ENCODE measurements at places on chromosomes 6 and 20. TPM values are rescaled to one million over a fixed set of nuclear protein-coding genes. Genes with fewer than 3 reads are reported as not detected.

DNA sequence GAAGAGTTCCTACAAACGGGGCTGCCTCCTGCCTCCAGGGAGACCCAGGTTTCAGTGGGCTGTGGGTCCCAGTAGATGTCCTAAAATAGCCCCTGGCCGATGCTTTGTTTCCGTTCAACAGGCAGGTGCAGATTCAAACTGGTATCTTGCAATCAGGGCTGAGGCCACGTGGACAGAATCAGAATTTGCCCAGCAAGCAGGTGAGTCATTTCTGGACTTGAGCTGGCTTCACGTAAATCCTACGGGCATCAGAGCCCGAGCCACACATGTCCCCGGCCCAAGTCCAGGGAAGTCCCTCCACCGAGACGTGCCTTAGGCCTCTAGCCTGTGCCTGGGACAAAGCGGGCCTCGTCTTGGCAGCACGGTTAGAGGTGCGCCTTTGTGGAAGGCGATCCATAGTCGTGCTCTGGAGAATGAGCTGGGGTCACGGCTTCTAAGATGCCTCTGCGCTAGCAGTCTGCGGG is 101.6 kb upstream of the FRMD1 start:
- DNase-seq, result no peak

GRCh38 chr6:151391471-151392413 is at the start of gene ZBTB2:
Gene ZBTB2, minus strand, starts transcription at chr6:151391559. Its CDS starts 17,922 bp downstream, at chr6:151373637.
- DNase-seq, result peak; percentile 88

GRCh38 chr6:158417760-158418098 is 105.5 kb downstream of the TULP4 start:
- no peak for DNase-seq

- peak; percentile 52 for DNase-seq
These were observed 300.5 kb upstream of the SUPT3H start for GRCh38 chr6:45678285-45678607.

GRCh38 chr6:154824076-154824475 is 90.9 kb downstream of the SCAF8 start:
- DNase-seq, result peak; percentile 18

- DNase-seq, result no peak
These were observed 85.0 kb downstream of the NFATC2 start for GRCh38 chr20:51457533-51457932.

GRCh38 chr6:101878554-101879276 is 485.2 kb downstream of the GRIK2 start:
- no peak for DNase-seq

- DNase-seq, result no peak
These were observed 102.5 kb downstream of the CRYBG1 start for GRCh38 chr6:106462923-106463557.

DNA sequence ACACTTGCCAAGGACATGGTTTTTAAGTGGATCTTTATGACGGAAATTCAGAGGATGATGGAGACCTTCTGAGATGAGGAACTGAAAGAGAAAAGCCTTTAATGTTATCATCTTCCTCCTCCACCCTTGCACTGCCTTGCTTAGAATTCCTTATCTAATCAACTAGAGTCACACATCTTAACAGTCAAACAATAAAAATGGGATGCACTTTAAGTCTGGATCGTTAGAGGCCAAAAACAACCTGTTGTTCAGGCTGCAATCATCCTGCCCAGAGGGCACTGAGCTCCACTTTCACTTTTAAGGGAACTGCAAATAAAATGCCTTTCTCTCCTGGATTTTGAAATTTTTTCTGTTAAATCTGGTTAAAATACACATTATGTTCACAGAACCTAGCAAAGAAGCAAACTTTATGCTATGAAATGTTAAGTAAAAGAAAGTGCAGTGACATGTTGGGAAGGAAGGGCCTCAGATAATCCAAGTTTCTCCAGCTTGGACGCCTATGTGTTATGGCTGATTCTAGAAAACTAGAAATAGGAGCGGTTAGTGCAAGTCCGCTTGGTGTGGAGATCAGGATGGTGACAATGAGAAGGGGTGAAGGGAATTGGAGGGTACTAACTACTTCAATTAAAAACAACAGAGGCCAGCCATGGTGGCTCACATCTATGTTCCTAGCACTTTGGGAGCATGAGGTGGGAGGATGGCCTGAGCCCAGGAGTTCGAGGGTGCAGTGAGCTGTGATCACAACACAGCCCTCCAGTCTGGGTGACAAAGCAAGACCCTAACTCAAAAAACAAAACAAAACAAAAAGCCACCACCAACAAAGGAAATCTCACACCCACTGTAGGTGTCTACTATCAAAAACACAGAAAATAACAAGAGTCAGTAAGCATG is 66.4 kb upstream of the KIF13A start:
- no peak for DNase-seq

GRCh38 chr6:117505311-117505710 is 22.8 kb downstream of the DCBLD1 start:
- DNase-seq, result no peak

- DNase-seq, result no peak
These were observed 25.1 kb upstream of the CCR6 start for GRCh38 chr6:167097770-167098169.

DNA sequence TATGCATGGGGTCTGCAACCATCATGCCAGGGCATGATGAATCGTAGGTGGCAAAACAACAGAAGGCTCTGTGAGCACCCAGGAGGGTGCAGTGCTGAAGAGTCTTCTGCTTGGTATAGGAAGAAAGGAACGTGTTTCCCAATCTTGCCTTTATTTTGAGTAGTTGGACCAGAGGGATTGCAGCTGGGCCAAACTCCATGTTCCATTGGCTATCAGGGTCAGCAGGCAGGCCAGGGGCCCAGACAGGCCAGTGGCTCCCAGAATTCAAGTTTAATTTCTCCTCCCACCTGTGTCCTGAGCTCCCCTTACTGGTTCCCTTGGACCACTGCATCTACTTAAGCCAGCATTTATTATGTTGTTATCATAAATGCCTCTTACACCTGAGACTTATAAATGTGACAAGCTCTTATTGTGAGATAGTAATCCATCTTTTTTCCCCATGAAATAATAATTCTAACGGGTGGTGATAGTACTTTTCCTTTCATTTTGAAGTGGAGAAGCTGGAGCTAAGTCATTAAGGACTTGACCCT is 918 bp upstream of the TRIM38 start:
- DNase-seq, result peak; percentile 21

- DNase-seq, result peak; percentile 66
These were observed 159.6 kb downstream of the MTHFD1L start for GRCh38 chr6:151025076-151025475.

DNA sequence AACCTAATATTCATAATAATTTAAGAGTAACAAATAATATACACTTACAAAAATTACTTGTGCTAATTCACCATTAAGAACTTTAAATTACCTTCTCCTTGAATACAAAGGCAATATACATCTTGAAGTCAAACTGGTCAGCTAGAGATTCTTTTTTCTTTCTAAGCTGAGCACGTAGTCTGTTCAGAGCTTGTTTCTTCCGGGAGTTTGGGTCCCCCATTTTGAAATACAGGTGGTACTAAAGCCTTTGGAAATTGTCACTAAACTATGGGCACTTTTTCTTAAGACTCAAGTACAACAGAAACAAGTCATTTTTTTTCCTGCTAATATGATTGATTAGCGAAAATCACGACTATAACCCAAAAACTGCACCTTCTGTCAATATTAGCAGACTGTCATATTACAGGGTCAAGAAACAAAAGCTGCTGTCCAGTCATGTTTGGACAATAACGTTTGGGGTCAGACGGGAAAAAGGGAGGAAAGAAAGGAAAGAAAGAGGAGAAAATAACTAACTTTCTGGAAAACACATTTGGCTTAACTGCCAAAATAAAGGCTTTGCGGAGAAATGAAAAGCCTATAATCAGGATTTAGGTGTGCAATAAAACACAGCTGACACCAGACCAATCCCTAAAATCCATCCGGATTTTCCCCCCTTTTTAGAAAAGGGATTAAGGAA is 367 bp downstream of the C6orf62 start:
- peak; percentile 22 for DNase-seq

GRCh38 chr6:22828179-22829062 is 259.1 kb downstream of the HDGFL1 start:
- DNase-seq, result peak; percentile 92

- no peak for DNase-seq
These were observed 72.4 kb upstream of the NXT1 start for GRCh38 chr20:23278172-23278571.

GRCh38 chr20:23513164-23513563 is 22.2 kb downstream of the CST8 start:
- no peak for DNase-seq

- DNase-seq, result no peak
These were observed 42.3 kb downstream of the NINL start for GRCh38 chr20:25543068-25543467.

DNA sequence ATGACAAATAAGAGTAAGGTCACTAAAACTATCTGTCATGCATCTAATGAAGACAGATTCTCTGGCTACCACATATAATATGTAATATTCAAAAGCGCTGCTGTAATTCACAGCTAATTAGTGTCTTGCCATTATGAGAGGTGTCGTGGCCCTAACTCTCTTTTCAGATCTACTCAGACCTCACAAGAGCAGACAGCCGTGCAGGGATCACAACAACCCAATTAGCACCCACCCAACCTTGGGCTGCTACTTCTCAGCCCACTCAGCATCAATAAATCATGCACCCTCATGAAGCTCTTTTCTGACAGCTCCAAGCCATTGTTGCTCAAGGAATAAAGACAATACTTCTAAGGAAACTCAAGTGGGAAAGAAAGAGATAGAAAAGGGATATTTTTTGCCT is 61.5 kb downstream of the FRK start:
- no peak for DNase-seq

DNA sequence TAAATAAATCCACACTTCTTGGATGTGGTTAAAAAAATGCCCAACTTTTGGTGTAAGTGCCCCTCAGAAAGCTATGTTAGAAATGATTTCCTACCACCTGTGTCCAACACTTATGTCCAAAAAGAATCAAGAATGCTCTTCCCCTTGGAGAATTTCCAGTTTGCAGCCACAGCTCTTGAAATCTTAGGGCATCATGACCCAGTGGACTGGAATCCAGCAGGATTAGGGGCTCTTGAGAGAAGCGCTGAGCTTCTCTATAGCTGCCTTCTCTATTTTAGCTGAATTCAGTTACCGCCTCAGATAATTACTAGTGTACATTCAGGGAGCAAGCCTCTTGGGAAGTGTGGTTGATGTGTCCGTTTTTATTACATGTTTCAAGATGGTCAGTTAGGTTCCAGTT is 2.5 kb downstream of the PHACTR1 start:
- DNase-seq, result no peak

GRCh38 chr6:14974792-14975470 is 270.9 kb upstream of the JARID2 start:
- no peak for DNase-seq

DNA sequence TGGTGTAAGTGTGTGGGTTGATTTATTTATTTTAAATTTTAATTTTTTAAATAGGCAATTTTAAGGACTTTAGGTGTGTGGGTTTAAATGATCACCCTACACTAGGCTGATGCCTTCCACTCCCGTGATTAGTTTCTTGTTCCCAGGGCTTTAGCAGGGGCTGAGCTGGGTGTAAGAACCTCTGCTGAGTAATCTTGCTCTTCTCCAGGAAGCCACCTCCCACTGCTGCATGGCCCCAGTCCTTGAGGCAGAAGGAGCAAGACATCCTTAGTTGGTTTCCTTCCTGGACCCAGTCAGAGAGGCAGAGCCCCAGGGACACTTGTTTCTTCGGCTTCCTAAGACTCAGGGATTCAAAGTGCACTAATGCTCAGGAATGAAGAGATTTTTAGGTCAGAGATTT is 19.8 kb upstream of the CDC5L start:
- no peak for DNase-seq

- peak; percentile 84 for DNase-seq
These were observed 30.8 kb upstream of the COL19A1 start for GRCh38 chr6:69835414-69836179.

Gene PTK6
- 0.34 TPM for polyA plus RNA-seq

Gene SNAP25
- polyA plus RNA-seq, result 7.5 TPM

Gene BPIFB1
- polyA plus RNA-seq, result not detected

Gene GCNT2
- 2.4 TPM for polyA plus RNA-seq

Gene OR12D3
- not detected for polyA plus RNA-seq

Gene LINC00237
- polyA plus RNA-seq, result 0.41 TPM

Gene ZC3H12D
- 0.11 TPM for polyA plus RNA-seq

Gene MYBL2
- polyA plus RNA-seq, result 18.6 TPM

Gene RAB23
- polyA plus RNA-seq, result 24.1 TPM

Gene GJA10
- polyA plus RNA-seq, result not detected

Gene TGM3
- 0.61 TPM for polyA plus RNA-seq

Gene ECT2L
- polyA plus RNA-seq, result 0.24 TPM

Gene NHLRC1
- polyA plus RNA-seq, result 2.7 TPM

Gene HMGA1
- 99.6 TPM for polyA plus RNA-seq

Gene BACH2
- 5.2 TPM for polyA plus RNA-seq
